ENCODE measurements at places on chromosomes 2 and 18.

DNA sequence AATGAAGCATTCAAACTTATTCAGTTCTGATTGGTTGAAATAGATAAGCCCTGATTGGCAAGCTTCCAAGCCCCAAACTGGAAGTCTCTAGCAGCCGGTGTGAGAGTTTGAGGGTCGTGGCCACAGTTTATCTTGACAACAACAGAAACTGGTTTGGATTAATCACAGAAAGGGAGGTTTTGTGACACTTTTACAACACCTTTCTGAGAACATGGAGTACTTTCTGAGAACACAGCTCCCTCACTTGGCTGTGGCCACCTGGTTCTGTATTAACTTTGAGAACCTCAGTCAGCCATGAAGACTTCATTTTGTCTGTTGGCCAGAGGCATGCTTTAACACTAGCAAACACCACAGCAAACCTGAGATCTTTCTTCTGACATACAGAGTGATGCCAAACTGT is 280.7 kb upstream of the VWC2L start:
- no peak for DNase-seq

DNA sequence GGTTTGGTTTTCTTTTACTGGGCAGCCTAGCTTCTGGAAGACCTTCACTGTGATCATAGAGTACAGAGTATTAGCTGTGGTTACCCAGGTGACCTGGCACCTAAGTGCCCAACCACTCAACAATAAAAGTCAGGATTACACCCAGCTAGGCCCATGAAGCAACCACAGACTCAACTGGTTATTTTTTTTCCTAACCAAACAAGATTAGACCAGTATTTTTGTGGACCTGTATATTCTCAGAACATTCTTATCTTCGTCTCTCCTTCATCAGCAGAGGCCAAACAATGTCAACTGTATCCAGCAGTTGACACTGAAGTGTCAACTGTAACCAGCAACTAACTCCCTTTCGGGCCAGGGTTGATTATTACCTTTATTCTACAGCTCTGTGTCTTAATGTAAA is 289.2 kb upstream of the SLC39A10 start:
- DNase-seq, result no peak

GRCh38 chr2:12486205-12487118 is 230.3 kb upstream of the TRIB2 start:
- no peak for DNase-seq

DNA sequence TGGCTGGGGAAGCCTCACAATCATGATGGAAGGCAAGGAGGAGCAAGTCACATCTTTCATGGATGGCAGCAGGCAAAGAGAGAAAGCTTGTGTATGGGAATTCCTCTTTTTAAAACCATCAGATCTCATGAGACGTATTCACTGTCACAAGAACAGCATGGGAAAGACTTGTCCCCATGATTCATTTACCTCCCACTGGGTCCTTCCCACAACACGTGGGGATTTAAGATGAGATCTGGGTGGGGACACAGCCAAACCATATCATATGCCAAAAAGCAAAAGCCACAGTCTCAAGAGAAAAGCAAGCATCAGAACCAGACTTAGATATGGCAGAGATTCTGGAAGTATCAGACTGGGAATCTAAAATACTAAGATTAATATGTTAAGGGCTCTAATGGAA is 30.0 kb upstream of the SCRN3 start:
- no peak for DNase-seq

- no peak for DNase-seq
These were observed 102.2 kb downstream of the PIEZO2 start for GRCh38 chr18:11047156-11047555.

DNA sequence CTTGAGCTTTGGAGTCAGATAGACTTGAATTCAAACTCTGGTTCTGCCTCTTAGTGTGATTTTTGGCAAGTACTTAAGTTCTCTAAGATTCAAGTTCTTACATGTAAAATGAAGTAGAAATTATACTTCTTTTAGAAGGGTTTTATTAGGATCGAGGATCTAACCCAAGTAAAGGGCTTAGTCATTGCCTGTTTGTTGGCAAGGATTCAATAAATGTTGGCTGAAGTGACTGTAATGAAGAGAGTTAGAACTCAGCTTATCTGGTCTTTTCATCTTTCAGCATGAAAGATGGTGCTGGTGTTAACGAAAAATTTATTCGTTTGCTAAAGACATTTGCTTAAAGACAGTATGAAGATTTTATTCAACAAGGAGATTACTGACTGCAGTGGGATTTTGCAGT is 315.9 kb upstream of the THUMPD2 start:
- DNase-seq, result no peak

- DNase-seq, result no peak
These were observed 36.8 kb upstream of the ALPP start for GRCh38 chr2:232341739-232342126.

GRCh38 chr2:165864296-165864695 is 70.2 kb upstream of the GALNT3 start:
- no peak for DNase-seq
